NCI-H2081 (cell line): ENCODE measurements at places on chromosomes 5 and 9.

- no peak for DNase-seq
Measured at GRCh38 chr5:139658501-139658927, 10.4 kb downstream of the CXXC5 start.

GRCh38 chr9:127531676-127532075 lies 80.4 kb downstream of the LRSAM1 start:
- DNase-seq: peak; percentile 12

DNA sequence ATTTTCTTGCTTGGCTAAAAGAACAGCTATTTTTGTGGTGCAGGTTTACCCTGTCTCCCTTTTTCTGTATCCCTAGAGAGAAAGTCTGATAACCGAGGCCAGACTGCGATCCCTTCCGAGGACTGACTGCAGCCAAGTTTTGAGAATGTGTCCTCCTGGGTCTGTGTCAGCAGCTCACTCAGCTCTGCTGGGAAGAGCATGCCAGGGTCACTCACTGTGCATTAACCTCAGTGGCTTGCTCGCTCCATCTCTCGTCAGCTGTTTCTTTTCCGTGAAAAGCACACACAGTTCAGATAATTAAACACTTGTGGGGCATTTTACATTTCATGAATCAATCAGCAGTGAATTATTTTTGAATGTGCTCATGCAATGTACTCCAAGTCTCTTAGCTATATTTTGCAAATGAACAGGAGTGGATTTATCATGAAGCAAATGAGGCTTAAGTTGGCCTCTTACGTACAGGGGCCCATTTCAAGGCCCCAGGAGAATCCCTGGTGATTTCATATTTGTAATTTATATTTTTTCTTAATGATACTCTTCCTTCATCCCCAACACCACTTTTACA lies 252.1 kb downstream of the SMARCA2 start:
- no peak for DNase-seq

DNA sequence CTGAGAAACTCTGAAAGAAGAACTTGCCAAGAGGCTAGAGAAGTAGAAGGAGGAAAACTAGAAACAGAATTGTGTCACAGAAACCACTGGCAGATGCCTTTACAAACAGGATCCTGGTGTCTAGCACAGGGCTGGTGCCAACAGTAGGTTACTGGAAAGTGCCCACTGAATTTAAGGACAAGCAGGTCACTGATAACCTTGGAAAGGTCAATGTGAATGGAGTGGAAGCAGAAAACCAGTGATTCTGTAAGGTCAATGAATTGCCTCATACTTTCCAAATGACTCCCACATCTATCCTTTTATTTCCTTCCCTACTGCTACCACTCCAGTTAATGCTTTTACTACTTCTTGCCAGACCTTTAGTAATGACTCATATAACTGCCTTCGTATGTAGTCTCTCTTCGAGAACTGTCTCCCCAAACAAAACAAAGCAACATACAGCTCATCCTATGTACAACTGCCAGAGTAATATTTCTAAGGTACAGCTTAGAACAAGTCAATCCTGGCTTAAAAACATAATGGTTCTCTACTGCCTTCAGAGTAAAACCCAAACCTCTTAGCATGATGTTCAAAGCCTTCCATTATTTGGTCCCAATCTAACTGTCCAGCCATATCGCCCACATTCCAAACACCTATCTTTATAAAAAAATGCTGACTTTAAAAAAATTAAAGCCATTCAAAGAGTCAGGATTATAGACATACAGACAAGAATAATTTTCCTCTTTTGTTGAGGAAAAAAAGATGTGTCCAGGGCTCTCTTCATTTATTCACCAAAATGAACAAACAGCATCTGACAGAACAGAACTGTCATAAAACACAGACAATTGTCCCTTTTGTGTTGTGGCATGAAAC lies 52.5 kb downstream of the NR3C1 start:
- no peak for DNase-seq

GRCh38 chr5:125372694-125373631 lies 626.5 kb upstream of the ZNF608 start:
- DNase-seq: peak; percentile 85

GRCh38 chr9:28289746-28290145 lies 716.5 kb upstream of the C9orf72 start:
- no peak for DNase-seq

- no peak for DNase-seq
Measured at GRCh38 chr9:69740872-69741505, 18.8 kb downstream of the PTAR1 start.

- no peak for DNase-seq
Measured at GRCh38 chr5:1538741-1539392, 15.1 kb upstream of the LPCAT1 start.

DNA sequence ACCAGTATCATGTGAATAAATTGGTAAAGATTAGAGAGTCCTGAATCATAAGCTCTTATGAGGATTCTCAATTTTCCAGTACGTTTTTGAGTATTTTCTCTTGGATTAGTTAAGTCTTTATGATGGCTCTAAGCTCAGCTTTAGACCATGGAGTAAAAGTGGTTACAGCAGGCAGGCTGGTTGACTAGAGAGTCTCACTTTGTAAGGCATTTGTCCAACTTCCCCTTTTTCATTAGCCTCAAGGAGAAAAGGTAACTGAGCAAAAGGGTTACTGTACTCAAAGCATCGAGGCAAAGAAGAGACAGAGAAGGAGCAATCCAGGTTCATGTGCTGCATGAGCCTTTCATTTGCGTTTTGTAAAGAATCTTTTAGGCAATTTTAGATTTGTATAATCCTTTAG lies 8.5 kb downstream of the NOP16 start:
- no peak for DNase-seq

DNA sequence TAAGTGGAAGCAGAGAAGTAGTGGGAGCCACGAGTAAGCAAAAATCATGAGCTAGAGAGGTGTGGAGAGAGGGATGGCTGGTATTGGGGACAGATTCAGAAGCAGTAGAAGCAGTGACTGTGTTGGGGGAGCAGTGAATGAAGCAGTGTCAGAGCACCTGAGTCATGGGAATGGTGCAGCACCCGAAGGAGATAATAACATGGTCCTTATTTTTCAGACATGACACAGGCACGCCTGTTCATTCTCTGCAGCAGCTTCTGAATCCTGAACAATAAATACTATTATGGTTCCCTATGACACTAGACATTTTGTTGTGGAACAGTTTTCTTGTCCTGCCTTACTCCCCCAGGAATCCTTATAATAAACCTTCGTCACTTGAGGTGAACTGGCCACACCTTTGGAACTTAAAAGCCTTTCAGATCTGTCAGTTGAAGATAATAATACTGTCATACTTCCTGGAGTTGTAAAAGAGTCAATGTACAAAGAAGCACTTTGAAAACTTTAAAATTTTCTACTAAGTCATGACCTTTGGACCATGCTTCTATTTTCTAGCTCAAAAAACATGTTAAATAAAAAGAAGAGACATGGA lies 7.0 kb upstream of the RASA1 start:
- no peak for DNase-seq

DNA sequence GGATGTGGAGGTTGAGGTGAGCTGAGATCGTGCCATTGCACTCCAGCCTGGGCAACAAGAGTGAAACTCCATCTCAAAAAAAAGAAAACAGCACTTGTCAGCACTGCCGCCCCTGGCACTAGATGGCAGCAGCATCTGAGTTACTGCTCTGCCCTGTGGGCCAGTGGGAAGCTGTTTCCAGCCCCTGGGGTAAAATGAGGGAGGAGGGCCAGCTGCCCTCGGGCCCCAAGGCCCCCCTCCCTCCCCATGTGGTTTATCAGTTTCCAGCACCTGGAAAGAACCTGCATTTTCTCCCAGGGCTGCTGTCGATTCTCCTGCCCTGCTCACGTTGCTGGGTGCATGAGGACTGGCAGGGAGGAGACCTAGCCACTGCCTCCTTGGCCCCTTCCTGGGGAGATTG lies 13.2 kb upstream of the CEL start:
- peak; percentile 64 for DNase-seq

GRCh38 chr5:111942661-111943401 lies 185.8 kb upstream of the NREP start:
- no peak for DNase-seq

DNA sequence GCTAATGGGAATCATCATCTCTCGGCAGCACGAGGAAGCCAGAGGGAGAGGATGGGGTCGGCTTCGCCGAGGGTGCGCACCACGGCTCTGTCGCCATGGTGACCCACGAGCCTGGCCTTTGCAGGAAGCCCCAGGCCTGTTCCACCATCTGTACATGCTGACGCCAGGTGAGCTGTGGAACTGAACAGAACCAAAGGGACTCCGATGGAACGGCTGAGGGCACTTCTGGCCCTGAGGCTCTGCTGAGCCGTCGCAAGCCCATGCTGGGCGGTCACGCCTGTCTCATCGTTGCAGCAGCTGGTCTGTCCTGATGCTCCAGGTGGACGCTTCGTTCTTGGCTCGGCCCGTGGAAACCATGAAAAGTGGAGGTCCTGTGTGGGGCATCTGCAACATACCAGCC lies 34.6 kb upstream of the UBAC1 start:
- no peak for DNase-seq

DNA sequence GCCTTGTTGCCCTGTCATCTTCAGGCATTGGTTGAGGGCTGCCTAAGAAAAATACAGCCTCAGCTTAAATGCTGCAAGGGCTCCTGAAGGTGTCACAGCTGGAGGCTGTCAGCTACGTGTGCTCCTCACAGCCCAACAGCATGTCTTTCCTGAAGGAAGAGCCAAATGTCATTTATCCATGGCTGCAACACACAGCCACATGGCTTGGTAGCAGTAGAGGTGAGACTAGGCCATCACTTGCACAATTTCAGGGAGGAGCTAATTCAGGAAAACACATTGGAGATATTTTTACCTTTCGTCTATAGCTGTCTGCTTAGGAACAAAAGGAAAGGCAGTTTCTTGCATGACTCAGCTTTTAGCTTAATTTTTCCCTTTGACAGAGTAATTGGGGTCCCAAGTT lies 260.7 kb downstream of the SYK start:
- no peak for DNase-seq

DNA sequence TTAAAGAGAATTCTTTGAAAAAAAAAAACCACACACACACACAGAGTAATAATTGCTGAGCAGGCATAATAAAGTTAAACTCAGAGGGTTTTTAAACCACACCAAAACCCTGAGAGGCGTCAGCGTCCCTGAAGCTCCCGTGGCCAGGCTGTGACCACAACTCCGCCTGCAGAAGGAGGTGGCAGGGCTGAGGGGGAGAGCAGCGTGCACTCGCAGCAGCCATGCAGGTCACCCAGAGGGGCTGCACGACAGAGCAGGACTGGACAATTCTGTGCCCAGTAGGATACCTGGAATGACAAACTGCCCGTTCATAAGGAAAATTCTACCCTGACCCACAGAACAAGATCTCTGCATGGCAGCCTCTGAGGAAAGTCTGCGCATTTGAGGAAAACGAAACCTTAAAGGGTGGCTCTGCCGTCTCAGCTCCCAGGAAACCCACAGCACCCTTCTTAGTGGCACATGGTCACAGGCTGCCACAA lies 44.0 kb downstream of the ROR2 start:
- DNase-seq: no peak

GRCh38 chr5:158638396-158638795 lies 461.3 kb downstream of the EBF1 start:
- no peak for DNase-seq

GRCh38 chr5:127298656-127299055 lies 8.1 kb downstream of the MEGF10 start:
- no peak for DNase-seq
